M059J (cell line): ENCODE measurements at places on chromosomes 1 and 21. TPM values are rescaled to one million over a fixed set of nuclear protein-coding genes. Genes with fewer than 3 reads are reported as not detected.

The SPAG17 gene
- total RNA-seq: not detected in 2 replicates

The ZMPSTE24 gene
- 88.3 and 109 TPM in 2 replicates for total RNA-seq

The ACTN2 gene
- 0.02 TPM in 1 of 2 replicates, not detected in the other for total RNA-seq

The FAAH gene
- 0.05 and 0.69 TPM in 2 replicates for total RNA-seq

The TSEN15 gene
- total RNA-seq: 53.9 and 58.9 TPM in 2 replicates

The LRRC38 gene
- 0.15 and 0.37 TPM in 2 replicates for total RNA-seq

The HMGCL gene
- total RNA-seq: 41.8 and 43.2 TPM in 2 replicates

The APOBEC4 gene
- total RNA-seq: not detected in 2 replicates

The C8B gene
- total RNA-seq: not detected in 2 replicates

The SLC9C2 gene
- not detected in 2 replicates for total RNA-seq

The DNAJC28 gene
- total RNA-seq: 1.9 TPM in 2 replicates

The COL16A1 gene
- total RNA-seq: 2.0 and 4.0 TPM in 2 replicates

The ZNF695 gene
- total RNA-seq: 2.5 and 8.9 TPM in 2 replicates

The IFNAR2 gene
- total RNA-seq: 9.1 and 17.6 TPM in 2 replicates

The SLC16A4 gene
- total RNA-seq: 30.0 and 47.6 TPM in 2 replicates

The POU2F1 gene
- 5.5 and 6.2 TPM in 2 replicates for total RNA-seq

The ADAMTS5 gene
- total RNA-seq: 7.5 and 12.2 TPM in 2 replicates

The RGS4 gene
- total RNA-seq: 80.4 and 84.8 TPM in 2 replicates

The GNAT2 gene
- total RNA-seq: 0.12 TPM in 1 of 2 replicates, not detected in the other

The RPTN gene
- not detected in 2 replicates for total RNA-seq

The GPR37L1 gene
- total RNA-seq: not detected in 2 replicates

The SELP gene
- not detected in 2 replicates for total RNA-seq

The HES5 gene
- total RNA-seq: 1.6 TPM in 1 of 2 replicates, not detected in the other

The FAM3B gene
- total RNA-seq: 0.52 TPM in 1 of 2 replicates, not detected in the other

The TSPAN1 gene
- 0.47 and 1.7 TPM in 2 replicates for total RNA-seq

The CD84 gene
- not detected in 2 replicates for total RNA-seq

The KLF18 gene
- total RNA-seq: not detected in 2 replicates

The RNU5D-1 gene
- not detected in 2 replicates for total RNA-seq

The WNT9A gene
- total RNA-seq: 0.10 and 0.37 TPM in 2 replicates

The SLFNL1 gene
- 0.15 TPM in 1 of 2 replicates, not detected in the other for total RNA-seq

The OLIG2 gene
- total RNA-seq: not detected in 2 replicates

The TNFAIP8L2 gene
- total RNA-seq: not detected in 2 replicates

The C1QTNF12 gene
- total RNA-seq: not detected in 2 replicates

The MTF2 gene
- 17.7 and 23.6 TPM in 2 replicates for total RNA-seq

The SPRR1A gene
- total RNA-seq: not detected in 2 replicates

The TRNP1 gene
- 3.9 and 11.6 TPM in 2 replicates for total RNA-seq

The MPL gene
- total RNA-seq: not detected in 2 replicates

The PLA2G2A gene
- not detected in 2 replicates for total RNA-seq

The TMEM125 gene
- not detected in 2 replicates for total RNA-seq

The OPTC gene
- total RNA-seq: not detected in 2 replicates

The PLD5 gene
- total RNA-seq: not detected in 2 replicates

The RUNX1 gene
- total RNA-seq: 13.8 and 43.1 TPM in 2 replicates

The MAN1C1 gene
- 3.3 and 4.4 TPM in 2 replicates for total RNA-seq

The C1QA gene
- total RNA-seq: not detected in 2 replicates

The LINGO4 gene
- total RNA-seq: not detected in 2 replicates

The HLX gene
- total RNA-seq: 7.2 and 14.4 TPM in 2 replicates

The CLCC1 gene
- 29.2 and 35.4 TPM in 2 replicates for total RNA-seq

The S100A12 gene
- not detected in 2 replicates for total RNA-seq

The C1orf167 gene
- not detected in 2 replicates for total RNA-seq

The FCRLB gene
- total RNA-seq: 2.7 and 3.2 TPM in 2 replicates

The CFHR3 gene
- not detected in 2 replicates for total RNA-seq

The LCE1C gene
- total RNA-seq: not detected in 2 replicates

The TCHHL1 gene
- total RNA-seq: not detected in 2 replicates
